Stimulated activated CD4-positive, alpha-beta T cell treated with anti-CD3 and anti-CD28 coated beads, TNF-alpha, amount 100 ng/mL, for 4 hours (primary cell): ENCODE measurements at places on chromosomes 6 and 20.

DNA sequence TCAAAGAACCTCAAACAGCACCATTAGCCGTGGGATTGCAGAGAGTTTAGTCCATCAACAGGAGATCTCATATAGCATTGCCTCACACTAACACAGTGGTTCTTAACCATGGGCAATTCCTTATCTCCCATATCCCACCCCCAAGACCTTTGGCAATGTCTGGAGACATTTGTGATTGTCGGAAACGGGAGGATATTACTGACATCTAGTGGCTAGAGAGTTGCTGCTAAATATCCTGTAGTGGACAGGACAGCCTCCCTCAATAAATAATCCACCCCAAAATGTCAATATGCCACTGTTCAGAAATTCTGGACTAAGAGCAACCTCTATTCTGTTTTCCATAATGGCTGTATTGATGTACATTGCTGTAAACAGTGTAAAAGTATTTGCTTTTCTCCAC is 210.1 kb upstream of the CCN2 start:
- DNase-seq: no peak

DNA sequence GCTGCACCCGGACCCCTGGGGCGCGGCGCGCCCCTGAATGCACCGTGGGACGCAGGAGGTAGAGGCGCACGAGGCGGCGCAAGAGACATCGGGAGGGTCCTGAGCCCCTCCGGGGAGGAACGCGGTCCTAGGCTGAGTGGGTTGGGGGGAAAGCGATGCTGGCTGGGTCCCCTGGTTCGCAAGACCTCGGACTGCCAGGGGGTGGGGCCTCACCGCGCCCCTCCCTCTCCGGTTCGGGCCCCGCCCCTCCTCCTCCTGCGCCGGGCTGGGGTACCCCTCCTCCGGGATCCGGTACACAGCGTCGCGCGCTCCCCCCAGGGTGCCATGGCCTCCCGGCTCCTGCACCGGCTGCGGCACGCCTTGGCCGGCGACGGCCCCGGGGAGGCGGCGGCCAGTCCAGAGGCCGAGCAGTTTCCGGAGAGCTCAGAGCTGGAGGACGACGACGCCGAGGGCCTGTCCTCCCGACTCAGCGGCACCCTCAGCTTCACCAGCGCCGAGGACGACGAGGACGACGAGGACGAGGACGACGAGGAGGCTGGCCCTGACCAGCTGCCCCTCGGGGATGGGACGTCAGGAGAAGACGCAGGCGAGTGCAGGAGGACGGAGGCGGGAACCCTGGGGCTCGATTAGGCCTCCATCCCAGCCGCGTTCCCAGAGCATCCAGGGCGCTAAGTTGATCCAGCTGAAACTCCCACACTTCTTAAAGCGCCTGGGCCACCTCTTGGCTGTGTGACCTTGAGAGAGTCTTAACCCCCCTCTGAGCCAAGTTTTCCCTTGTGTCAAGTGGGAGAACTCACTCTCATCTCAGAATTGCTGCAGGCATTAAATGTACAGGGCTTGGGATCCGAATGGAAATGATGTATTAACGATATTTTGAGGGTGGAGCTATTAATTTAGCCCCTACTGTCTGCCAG is 541 bp downstream of the SNX21 start:
- DNase-seq: no peak

- DNase-seq: no peak
Observed at GRCh38 chr20:35820715-35821114, 48.9 kb downstream of the PHF20 start.

DNA sequence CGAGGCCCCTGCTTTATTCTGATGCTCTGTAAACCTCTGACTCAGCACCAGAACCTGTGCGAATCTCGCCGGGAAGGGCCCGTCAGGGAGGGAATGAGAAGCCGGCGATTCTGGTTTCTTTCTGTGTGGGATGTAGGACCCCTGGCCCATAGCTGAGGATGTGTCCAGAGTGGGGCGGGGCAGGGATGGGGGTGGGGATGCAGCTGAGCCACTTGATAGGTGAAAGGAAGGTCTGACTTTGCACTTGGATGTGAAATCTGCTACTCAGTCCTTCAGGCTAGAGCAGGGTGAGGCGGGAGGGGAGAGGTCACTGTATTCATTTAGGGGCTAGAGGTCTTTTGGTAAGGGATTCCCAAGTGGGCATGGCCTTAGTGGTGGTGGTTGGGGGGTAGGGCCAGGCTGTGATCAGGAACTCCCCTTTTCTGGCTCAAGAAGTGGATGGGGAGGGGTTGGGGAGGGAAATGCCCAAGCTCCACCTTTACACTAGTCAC is 2.3 kb downstream of the TOX2 start:
- DNase-seq: no peak

DNA sequence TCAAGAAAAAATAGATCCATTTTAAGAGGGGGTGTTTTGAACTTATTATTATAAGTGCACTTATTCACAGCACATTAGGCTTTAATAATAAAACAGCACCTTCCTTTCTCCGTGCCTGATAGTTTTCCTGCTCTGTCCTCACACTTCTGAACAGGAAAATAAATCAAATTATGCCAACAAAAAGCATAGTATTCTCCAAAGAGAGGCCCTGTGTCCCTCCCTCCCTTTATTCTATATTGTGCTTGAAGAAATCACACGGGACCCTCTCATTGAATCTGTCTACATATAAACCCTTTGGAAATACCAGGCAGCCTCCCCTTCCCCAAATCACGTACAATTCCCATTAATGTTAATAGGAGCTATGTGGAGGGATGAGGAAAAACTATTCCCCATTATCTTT is 462.9 kb upstream of the NRSN1 start:
- no peak for DNase-seq

GRCh38 chr6:134394905-134395304 is 77.0 kb upstream of the SGK1 start:
- DNase-seq: no peak
